ENCODE measurements at places on chromosomes 7 and 10.

DNA sequence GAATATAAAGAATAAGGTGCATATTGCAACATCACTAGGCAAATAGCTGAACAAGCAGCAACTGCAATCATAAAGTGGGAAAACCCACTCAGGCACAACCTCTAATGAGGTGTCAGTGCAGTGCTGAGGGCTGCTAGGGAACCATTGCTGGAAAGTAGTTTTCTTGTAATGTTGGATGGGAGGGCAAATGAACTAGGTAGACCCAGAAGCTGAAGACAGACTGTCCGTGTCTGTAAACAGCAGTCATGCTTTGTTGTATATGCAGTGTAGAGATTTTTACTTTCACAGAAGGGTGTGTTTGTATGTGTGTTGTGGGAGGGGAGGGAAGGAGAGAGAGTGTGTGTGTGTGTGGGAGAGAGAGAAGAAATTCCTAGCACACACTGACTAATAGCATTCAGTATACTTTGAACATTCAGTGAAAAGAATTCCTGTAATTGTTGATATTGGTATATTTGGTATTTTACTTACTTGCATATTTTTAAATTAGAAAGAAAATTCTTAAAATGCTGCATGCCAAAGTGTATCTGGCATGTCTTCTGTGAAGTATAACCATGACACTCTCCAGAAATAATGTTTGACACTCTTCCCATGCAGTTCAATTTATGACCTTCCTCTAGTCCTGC is 28.8 kb downstream of the ITGB8 start:
- no peak for DNase-seq

- DNase-seq: no peak
Observed at GRCh38 chr10:123381224-123381623, 227.0 kb downstream of the BUB3 start.

DNA sequence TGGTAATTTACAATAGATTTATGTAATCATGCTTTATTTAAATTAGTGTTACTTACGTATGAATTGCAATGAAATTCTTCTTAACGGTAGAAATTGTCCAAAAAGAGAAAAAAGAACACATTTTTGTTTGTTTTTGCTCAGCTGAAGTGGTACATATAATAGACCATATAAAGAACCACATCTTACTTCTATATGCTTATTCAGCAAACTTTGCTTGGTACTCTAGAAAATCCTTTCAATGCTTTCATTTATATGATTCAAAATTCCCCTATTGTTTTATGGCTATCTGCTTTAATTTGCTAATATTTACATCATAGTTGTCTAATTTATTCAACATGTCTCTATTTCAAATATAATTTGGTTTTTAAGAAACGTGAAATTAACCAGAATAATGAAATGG is 903.2 kb downstream of the ANKRD7 start:
- no peak for DNase-seq

DNA sequence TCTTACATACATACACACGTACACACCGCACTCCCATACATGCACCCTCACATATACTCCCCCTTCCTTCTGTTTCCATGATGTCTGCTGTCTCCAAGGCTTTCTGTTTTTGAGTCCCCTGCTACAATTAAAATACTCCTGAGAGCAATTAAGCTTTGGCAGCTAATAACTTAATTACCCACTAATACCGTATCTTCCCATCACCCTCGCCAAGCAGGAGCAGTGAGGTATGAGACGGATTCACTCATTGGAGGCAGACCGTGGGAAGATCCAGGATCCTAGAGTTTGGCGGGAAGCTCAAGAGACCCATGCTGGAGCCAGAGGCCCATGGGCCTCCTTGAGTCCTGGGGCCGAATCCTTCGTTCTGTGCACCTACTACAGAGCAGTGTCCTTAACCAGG is 1.7 kb upstream of the CALN1 start:
- DNase-seq: no peak

DNA sequence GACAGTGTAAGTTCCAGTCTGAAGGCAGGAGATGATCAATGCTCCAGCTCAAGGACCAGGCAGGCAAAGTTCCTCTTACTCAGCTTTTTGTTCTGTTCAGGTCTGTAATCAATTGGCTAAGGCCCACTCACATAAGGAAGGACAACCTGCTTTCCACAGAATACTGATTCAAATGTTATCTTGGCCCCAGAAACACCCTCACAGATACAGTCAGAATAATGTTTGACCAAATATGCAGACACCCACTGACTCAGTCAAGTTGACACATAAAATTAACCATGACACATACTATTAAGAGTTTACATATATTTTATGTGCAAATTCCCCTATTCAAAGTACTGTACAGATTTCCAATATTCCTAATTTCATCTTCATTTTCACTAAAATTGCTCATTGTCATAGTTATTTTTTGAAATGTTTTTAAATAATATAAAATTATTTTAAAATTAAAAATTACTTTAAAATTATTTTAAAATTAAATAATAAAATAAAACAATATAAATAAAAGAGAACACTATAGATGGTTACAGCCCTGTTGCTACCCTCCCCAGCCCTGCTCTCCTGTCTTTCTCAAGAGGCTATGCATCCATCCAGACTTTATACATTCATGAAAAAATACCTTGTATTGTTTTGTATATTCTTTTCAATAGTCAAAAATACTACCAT is 59.4 kb downstream of the RAB11FIP2 start:
- no peak for DNase-seq

DNA sequence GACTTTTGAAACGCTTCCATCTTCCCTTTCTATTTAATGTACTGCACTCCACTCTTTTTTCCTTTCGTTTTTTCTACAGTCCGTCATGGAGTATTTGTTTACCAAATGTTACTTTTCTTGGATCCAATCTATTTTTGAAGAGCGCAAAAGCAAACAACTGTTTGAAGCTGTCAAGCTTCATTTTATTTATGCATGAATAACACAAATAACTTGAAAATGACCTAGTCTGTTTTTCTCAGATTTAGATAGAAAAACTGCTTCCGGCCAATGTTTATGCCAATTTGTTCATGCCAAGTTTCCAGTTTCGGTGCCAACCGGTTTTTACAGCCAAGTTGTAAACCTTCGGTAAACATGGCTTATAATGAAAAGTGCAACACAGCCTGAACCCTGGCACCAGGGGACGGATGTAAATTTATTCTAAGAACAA is 150.9 kb upstream of the KLF6 start:
- peak; percentile 47 for DNase-seq

DNA sequence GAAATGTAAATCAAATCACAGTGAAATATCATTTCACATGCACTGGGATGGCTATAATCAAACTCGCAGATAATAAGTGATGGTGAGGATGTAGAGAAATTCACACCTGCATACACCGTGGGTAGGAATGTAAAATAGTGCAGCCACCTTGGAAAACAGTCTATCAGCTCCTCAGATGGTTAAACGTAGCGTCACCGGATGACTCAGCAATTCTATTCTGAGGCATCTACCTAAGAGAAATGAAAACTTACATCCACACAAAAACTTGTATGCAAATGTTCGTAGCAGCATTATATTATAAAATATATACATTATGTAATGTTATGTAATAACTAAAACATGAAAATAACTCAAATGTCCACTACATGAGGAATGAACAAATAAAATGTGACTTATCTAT is 38.9 kb downstream of the SH3PXD2A start:
- DNase-seq: no peak

GRCh38 chr7:155466814-155467733 is 9.1 kb downstream of the EN2 start:
- no peak for DNase-seq
